ENCODE measurements at places on chromosomes 12 and 14. TPM values are rescaled to one million over a fixed set of nuclear protein-coding genes. Genes with fewer than 3 reads are reported as not detected.

Gene IRAK3
- not detected for polyA plus RNA-seq

Gene CEP83
- polyA plus RNA-seq, result 5.2 TPM

Gene ADAMTS20
- polyA plus RNA-seq, result not detected

Gene CCDC184
- 0.91 TPM for polyA plus RNA-seq
